ENCODE measurements at places on chromosomes 5 and 9. TPM values are rescaled to one million over a fixed set of nuclear protein-coding genes. Genes with fewer than 3 reads are reported as not detected.
A peak's percentile ranks its signal among the peaks of the same experiment; 100 is the strongest.

- no peaks in the 10 kb centered on the region for H3K36me3 ChIP-seq
- no peak overlapping the region for H3K27ac ChIP-seq
- peaks cover 68% of the 10 kb centered on the region for H3K4me1 ChIP-seq
- no peak for DNase-seq
- no peak overlapping the region for H3K4me3 ChIP-seq
- no peaks in the 10 kb centered on the region for H3K27me3 ChIP-seq
These were observed 49.6 kb downstream of the SERINC5 start for GRCh38 chr5:80206282-80206681.

DNA sequence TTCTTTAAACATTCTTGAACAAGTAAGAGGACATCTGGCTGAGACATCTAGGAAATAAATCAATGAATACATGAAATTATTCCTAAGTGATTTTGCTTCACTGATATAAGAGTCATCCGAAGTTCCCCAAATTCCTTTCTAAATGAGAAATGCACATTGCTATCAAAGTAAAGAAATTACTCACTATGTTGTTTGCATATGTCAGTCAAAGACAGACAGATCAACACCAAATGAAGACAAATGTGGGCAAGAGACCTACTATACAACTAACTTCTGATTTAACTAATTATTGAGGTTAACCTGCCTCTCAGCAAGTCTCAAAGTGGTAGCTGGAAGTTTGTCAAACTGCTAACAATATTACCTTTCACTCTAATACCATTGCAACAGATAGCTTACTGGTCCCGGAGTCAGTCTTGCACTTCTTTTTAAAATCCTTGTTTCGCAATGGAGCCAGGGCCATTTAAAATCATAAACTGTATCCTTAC, 13.2 kb downstream of the TUT7 start:
- no peak overlapping the region for H3K27ac ChIP-seq
- peaks cover 6% of the 10 kb centered on the region for H3K4me1 ChIP-seq
- DNase-seq, result no peak
- H3K36me3 ChIP-seq, result peaks cover 15% of the 10 kb centered on the region

- no peak for DNase-seq
- H3K27me3 ChIP-seq, result no peaks in the 10 kb centered on the region
These were observed 100.0 kb downstream of the PARP8 start for GRCh38 chr5:50766462-50766861.

FAM151B gene
- 1.6 TPM for total RNA-seq

DNA sequence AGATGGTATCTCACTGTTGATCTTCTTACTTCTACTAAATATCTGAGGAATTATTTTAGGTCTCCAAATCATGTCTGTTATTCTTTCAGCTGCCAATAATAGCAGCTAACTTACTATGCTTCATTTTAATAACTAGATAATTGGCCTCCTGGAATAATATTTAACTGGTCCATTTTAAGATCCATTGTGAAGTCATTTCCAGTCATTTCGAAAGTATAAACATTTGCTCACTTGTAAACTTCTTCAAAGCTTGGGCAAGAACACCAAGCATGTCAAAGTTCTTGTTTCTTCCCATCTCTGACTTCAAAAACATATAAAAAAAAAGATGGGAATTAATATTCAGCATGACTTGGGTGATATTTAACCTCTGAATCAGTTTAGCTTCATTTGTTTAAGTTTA, 61.4 kb upstream of the MRPS30 start:
- H3K27me3 ChIP-seq, result no peaks in the 10 kb centered on the region
- no peaks in the 10 kb centered on the region for H3K36me3 ChIP-seq
- H3K27ac ChIP-seq, result no peak overlapping the region
- no peak for DNase-seq
- H3K4me1 ChIP-seq, result no peaks in the 10 kb centered on the region

DNA sequence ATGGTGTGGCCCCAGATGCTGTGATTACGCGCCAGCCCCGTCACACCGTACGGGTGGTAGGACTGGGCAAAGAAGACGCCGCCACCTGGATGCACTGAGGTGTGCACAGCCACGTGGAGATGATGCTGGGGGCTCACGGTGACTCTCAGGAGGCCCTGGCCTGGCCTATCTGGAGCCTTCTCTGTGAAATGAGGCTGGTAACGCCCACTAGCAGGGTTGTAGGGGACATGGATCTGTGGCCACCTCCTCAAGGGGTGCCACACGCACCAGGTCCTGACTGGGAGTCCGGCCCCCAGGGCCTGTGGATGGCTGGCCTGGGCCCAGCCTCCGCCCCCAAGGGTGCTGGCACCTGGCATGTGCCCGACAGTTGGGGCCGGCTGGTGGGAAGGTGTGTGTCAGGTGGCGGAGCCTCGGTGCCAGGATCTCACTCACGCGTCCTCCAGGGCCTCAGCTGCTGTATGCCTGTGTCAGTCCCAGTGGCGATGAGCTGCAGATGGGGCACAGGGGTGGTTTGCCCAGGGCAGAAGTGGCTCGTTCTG, 32.4 kb downstream of the NEK6 start:
- H3K36me3 ChIP-seq, result no peaks in the 10 kb centered on the region
- DNase-seq, result peak; percentile 59
- H3K4me1 ChIP-seq, result peaks cover 43% of the 10 kb centered on the region
- no peak overlapping the region for H3K27ac ChIP-seq
- H3K27me3 ChIP-seq, result no peaks in the 10 kb centered on the region

MYMK gene
- total RNA-seq, result not detected

TMEM174 gene
- total RNA-seq, result not detected

DNA sequence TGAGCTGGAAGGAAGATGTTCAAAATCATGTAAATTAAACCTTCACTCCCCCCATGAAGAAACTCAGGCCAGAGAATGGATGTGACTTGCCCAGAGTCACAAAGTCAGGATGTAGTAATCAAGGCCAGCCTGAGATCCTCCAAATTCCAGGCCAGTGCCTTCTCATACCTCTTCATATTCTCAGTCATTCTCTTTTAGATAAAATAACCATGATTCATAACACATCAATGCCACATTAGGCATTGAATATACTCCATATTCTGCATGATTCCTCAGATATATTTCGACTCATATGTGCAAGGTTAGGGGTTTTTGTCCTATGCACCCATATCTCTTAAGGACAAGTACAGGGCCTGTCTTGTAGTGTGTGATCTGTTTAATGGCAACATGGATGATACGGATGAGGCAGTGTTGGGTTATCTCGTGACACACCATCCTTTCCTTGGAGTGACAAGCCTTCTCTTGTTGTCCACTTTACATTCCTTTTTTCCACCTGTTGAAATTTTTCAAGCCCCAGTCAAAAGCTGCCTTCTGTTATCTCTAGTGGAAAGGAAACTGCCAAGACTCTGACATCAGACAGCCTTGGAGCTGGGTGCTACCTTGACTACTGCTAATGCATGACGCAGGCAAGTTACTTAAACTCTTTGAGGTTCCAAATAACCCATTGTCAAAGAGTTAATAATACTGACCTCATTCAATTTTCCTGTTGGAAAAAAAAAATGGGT, 227.5 kb upstream of the NR4A3 start:
- DNase-seq, result no peak
- no peaks in the 10 kb centered on the region for H3K36me3 ChIP-seq
- no peaks in the 10 kb centered on the region for H3K4me1 ChIP-seq
- H3K27me3 ChIP-seq, result no peaks in the 10 kb centered on the region
- H3K27ac ChIP-seq, result no peak overlapping the region

DNA sequence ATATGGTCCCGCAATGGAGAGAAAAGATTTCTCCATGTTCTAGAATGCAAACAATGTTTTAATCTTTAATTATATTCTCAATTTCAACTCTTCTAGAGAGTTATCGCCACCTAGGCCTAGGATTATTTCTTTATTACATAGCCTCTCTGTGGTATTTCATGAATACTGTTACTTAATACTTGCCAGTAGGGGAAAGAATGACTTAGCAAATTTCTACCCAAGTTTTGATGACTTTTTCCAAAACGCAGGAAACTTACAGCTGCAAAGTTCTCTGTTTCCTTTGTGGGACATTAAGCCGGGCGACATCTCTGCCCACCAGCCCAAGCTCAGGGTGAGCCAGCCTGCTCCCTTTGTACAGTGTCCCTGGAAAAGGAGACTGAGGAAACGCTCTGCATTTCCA, 73.8 kb downstream of the MED27 start:
- H3K36me3 ChIP-seq, result no peaks in the 10 kb centered on the region
- H3K4me3 ChIP-seq, result no peak overlapping the region
- no peaks in the 10 kb centered on the region for H3K27me3 ChIP-seq
- H3K4me1 ChIP-seq, result no peaks in the 10 kb centered on the region
- H3K27ac ChIP-seq, result no peak overlapping the region

GRCh38 chr9:91913096-91913495, 36.9 kb downstream of the ROR2 start:
- H3K27ac ChIP-seq, result no peak overlapping the region
- DNase-seq, result no peak
- H3K4me3 ChIP-seq, result no peak overlapping the region
- H3K27me3 ChIP-seq, result no peaks in the 10 kb centered on the region

ACSL6 gene
- 2.0 TPM for total RNA-seq

DNA sequence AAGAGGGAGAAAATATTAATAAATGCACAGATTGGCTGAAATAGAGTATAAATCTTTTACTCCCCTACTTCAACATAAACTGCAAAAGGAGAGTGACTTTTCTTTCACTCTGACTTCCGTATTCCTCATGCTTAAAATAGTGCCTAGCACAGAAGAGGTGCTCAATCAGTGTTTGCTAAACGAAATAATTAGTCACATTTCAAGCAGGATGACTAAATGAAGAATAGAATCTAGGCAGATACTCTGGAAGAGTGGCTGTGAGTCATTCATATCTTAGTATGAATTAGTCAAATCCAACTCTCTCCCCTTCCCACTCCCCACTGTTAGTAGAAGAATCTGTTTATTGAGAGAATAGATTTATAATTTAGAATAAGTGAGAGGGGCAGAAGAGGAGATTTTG, 4.8 kb downstream of the CD274 start:
- no peak overlapping the region for H3K27ac ChIP-seq
- H3K4me3 ChIP-seq, result no peak overlapping the region
- H3K4me1 ChIP-seq, result no peaks in the 10 kb centered on the region
- no peak for DNase-seq
- peaks cover 8% of the 10 kb centered on the region for H3K36me3 ChIP-seq
- H3K27me3 ChIP-seq, result no peaks in the 10 kb centered on the region

- no peak overlapping the region for H3K4me3 ChIP-seq
- H3K36me3 ChIP-seq, result no peaks in the 10 kb centered on the region
These were observed 57.9 kb downstream of the TEX10 start for GRCh38 chr9:100294806-100295205.

- DNase-seq, result no peak
- peaks cover 25% of the 10 kb centered on the region for H3K4me1 ChIP-seq
- H3K27me3 ChIP-seq, result no peaks in the 10 kb centered on the region
- H3K4me3 ChIP-seq, result no peak overlapping the region
- no peaks in the 10 kb centered on the region for H3K36me3 ChIP-seq
These were observed 888 bp downstream of the ADAMTSL2 start for GRCh38 chr9:133535306-133535877.

DNA sequence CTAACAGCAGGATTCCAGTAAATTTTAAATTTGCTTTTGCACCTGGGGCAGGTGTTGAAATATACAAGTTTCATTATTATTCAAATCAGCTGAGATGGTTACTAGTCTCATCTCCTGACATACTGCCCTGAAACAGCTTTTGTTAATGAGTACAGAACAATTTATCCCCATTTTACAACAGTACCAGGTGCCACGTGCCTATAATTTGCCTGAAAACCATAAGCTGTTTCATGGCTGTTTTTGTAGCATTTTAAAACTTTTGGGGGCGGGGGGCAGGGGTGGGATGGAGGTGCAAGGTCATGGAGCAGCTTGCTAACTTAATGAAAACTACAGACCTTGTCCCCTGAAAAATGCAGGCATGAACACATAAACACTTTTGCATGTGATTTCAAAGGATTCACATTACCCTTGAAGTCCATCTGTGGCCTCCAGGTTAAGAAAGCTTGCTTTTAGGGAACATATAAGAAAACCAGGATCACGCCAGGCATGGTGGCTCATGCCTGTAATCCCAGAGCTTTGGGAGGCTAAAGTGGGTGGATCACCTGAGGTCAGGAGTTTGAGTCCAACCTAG, 42.1 kb downstream of the TIMD4 start:
- DNase-seq, result no peak
- H3K4me3 ChIP-seq, result no peak overlapping the region
- H3K4me1 ChIP-seq, result no peaks in the 10 kb centered on the region
- no peaks in the 10 kb centered on the region for H3K27me3 ChIP-seq

GRCh38 chr9:38171926-38172325, 102.9 kb upstream of the SHB start:
- no peak overlapping the region for H3K27ac ChIP-seq
- H3K4me1 ChIP-seq, result no peaks in the 10 kb centered on the region
- H3K27me3 ChIP-seq, result no peaks in the 10 kb centered on the region
- DNase-seq, result no peak
- no peaks in the 10 kb centered on the region for H3K36me3 ChIP-seq

DNA sequence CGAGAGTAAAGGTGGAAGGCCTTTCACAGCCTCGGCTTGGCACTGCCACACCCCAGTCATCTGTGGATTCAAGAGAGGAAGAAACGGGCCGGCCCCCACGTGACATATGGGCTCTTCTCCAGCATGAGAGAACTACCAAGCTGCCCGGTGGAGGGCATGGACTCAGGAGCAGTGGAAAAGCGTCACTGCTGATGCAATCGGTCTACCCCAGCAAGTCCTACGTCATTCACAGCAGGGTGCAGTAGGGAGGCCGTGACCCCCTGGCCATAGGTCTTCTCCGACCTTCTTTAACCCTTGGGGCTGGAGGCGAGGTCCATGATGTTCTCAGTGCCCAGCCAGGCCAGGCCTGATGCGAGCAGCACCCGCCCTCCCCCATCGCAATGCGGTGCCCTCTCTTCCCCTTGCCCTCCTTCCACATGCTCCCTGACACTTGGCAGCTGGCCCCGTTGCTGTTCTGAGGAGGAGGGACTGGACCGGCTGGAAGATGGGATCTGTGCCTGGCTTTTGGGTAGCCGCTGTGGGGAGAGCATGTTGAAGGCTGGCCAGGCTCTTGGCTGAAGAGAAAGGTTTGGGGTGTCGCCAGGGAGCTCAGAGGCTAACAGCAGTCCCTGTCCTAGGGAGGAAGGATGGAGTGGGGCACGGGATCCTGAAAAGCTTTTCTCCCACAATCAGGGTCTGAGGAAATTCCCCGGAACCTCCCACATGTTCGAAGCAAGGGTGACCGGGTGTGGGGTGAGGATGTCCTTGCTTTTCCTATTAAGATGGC, 89.8 kb downstream of the LIFR start:
- H3K27ac ChIP-seq, result no peak overlapping the region
- H3K4me1 ChIP-seq, result peaks cover 14% of the 10 kb centered on the region
- H3K4me3 ChIP-seq, result no peak overlapping the region
- H3K27me3 ChIP-seq, result no peaks in the 10 kb centered on the region
- no peaks in the 10 kb centered on the region for H3K36me3 ChIP-seq
- peak; percentile 41 for DNase-seq

DNA sequence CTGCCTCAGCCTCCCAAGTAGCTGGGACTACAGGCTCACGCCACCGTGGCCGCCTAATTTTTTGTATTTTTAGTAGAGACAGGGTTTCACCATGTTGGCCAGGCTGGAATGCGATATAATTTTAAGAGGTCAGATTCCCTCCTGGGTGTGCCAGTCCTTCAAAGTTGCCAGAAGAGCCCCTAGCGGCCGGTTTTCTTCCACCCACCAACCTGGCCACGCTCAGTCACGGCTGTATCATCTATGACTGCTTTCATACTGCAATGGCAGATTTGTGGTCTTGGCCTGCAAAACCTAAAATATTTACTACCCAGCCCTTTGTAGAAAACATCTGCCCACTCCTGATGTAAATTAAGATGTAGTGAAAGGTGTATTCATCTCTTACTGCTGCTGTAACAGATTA, 117.5 kb upstream of the BASP1 start:
- no peaks in the 10 kb centered on the region for H3K36me3 ChIP-seq
- H3K4me1 ChIP-seq, result no peaks in the 10 kb centered on the region
- no peak overlapping the region for H3K4me3 ChIP-seq
- no peak overlapping the region for H3K27ac ChIP-seq
- DNase-seq, result no peak
